ENCODE measurements at places on chromosomes 1 and 21.
A peak's percentile ranks its signal among the peaks of the same experiment; 100 is the strongest.

DNA sequence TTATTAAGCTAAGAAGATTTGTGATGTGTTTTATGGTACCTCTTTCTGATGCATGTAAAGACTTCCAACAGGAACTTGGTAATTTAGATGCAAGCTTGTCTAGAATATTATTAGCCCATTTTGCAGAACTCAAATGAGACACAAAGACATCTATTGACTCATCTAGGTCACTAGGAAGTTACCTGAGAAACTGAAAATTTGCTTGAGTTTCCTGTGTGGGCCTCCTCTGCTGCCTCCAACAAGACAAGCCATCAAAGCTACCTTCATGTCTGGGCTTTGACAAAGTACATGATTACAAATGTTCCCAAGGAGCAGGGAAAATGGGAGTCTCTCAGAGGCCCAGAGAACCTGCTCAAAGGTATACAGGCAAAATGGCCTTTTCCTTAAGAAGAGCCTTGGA, 5.6 kb downstream of the RUNX1 start:
- no peak for DNase-seq

DNA sequence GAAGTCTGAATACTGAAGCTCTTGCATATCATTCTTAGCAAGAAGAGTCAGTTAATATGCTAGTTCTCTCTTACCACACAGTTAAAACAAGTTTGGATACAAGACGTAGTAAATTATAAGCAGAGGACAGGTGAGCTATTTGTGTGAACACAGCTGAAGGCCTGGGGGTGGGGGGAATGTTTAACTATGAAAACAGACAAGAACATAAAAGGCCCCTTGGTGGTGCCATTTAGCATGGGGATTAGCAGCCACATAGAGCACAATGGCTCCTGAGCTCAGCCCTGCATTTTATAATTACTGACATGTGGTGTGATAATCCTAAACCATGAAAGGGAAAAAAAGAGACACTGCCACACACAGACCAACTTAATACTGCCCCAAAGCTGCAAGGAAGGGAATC, 94.8 kb downstream of the TGFBR3 start:
- DNase-seq, result no peak

GRCh38 chr1:65174585-65174984, 26.6 kb downstream of the AK4 start:
- peak; percentile 99 for DNase-seq

GRCh38 chr1:229015806-229016205, 255.1 kb upstream of the RAB4A start:
- no peak for DNase-seq

- peak; percentile 77 for DNase-seq
These were observed 78.6 kb downstream of the POFUT2 start for GRCh38 chr21:45209046-45209445.

DNA sequence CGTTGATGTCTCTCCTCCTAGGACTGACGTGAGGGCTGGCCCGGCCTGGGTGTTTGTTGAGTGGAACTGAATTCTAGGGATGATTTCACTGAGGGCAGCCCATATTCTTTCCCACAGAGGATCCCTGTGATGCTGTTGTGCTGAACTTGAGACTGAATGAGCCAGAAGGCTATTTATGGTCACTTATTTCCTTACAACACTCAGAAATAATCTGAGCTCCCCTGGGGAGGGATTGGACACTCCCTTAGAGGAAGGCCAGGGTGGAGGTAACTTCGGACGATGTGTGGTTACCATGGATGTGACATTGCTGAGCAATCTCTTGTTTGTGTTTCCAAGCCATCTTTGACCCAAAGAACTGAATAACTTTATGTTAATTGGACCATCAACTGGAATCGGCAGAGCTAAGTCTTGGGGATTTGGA, 5.1 kb upstream of the TMCO4 start:
- no peak for DNase-seq

DNA sequence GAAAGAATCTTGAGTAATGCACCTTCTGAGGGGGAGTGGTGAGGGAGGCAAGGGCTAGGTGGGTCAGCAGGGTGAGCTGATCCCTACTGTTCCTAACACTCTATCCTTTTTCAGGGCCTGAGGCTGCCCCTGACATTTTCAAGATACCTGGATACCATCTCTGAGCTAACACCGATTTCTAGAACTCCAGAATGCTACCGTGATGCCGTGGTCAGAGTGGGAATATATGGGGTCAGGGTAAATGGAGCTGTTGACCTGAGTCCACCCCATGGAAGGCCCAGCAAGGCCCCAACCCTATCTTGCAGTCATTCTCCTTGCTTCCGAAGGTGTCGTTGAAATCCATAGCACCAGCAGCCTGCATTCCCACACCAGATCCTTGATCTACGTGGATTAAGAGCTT, 18.0 kb upstream of the PTPRF start:
- no peak for DNase-seq

- no peak for DNase-seq
These were observed 157.8 kb downstream of the ATG4C start for GRCh38 chr1:62941780-62942179.

GRCh38 chr1:186605762-186606350, 74.4 kb downstream of the PTGS2 start:
- DNase-seq, result peak; percentile 73

DNA sequence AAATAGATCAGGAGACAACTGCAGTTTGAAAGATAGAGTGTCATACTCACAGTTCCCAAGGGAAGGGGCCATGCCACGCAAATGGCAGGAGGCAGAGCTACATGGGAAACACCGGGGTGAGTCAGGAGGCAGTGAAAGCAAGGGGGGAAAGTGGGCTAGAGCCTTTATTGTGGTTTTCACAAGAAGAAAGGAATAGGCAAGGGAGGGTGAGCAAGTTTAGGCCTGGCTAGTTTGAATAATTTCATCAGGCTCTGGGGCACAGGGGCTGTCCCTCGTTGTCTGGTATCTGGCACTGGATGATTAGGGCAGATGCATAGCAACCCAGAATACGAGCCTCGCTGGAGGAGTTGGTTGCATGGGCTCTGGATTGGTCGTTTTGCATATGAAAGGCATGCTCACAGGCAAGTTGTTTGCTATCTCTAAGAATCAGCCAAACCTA, 17.0 kb upstream of the ITLN2 start:
- no peak for DNase-seq

DNA sequence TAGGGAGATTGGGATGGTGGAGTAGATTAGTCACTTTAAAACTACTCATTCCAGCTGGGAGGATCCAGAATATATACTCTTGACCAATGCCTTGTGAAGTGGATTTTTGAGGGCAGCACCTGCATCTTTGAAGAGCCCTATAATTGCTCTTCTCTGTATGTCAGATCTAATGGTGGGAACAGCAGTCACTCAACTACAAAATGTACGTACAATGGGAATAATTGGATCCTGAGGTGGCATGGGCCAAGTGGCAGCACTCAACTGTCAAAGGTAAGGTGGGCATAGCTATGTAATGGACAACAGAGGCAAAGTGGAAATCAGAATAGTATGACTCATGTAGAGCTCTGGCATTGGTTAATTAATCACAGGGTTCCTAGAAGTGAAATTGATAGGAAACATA, 51.6 kb upstream of the KIAA0040 start:
- DNase-seq, result no peak

DNA sequence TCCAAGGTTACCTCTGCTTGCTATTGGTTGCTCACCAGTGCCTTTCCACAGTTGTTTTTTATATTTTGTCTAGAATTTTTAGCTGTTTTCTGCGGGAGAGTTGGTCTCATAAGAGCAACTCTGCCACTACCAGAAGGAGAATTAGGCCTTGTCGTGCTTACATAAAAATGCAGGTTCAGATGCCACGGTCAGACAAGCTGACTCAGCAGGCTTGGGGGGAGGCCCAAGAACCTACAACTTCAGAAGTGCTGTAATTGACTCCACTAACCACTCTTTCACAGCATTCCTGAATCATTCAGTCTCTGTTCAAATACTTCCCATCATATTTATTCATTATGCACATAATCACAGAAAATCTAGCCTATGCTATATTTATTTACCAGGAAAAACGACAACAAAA, 23.1 kb upstream of the YRDC start:
- no peak for DNase-seq

DNA sequence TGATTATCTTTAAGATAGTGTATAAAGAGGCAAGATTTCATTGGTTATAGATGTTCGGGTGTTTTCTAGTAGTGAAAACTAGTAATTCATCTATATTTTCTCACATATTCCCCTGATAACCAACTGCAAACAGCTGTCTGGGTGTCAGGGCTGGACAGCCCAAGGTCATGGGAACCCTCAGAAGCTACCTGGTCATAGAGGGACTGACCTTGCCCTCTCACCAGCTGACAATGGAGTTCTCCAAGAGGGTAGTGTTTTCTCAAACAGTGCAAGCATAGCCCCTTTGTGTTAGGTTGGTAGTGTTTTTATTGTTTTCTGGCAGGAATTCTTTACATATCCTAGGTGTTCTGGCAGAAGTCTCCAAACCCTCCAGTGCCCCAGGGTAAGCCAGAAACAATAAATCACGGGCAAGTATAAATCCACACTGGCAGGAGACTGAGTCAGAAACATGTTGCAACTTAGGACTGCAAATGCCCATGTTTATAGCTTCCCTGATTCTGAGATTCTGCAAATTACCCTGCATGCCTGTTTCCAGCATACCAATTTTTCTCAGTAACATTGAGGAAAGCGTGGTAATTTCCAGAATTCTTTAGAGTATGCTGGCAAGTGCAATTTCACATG, 82.8 kb upstream of the ATP1A1 start:
- DNase-seq, result peak; percentile 12

GRCh38 chr21:37619464-37619974, 252.9 kb downstream of the DYRK1A start:
- DNase-seq, result no peak

DNA sequence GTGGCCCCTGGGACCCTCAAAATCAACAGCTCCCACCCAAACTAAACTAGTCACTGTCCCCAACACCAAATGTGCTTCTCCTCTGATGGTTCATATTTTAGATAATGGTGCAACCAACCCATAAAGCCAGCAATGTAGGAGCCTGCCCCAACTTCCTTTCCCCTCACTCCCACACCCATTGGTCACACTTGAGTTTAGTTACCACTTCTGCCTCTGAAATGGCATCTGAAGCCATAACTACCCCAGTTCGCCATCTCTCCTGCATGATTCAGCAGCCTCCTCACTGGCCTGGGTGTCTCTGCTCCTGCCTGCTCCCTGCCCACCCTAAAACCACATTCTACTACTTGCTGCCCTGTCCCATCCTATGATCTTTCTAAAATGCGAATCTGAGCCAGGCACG, 3.4 kb upstream of the CDCP2 start:
- DNase-seq, result no peak

GRCh38 chr1:245225322-245226202, 70.8 kb downstream of the KIF26B start:
- peak; percentile 24 for DNase-seq

DNA sequence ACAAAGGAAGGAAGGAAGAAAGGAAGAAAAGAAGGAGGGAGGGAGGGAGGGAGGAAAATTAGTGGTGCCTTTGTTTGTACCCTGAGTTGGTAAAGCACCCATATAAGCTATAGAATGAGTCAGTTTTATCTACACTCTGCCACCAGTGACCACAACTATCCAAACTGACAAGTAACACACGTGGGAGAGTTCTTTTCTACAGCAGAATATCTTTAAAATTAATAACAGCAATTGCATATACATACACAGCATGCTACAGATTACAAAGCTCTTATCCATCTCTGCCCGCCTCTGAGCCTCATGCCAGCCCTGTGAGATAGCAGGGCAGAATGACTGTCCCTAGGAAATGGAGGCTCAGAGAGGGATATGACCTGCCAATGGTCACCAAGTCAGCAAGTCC, 20.3 kb downstream of the CDCP2 start:
- no peak for DNase-seq

- no peak for DNase-seq
These were observed 110.8 kb downstream of the BEND5 start for GRCh38 chr1:48665708-48666407.

- DNase-seq, result no peak
These were observed 69.9 kb upstream of the WDR26 start for GRCh38 chr1:224504297-224505041.

- DNase-seq, result no peak
These were observed 70.6 kb downstream of the TMEM53 start for GRCh38 chr1:44603718-44604117.

DNA sequence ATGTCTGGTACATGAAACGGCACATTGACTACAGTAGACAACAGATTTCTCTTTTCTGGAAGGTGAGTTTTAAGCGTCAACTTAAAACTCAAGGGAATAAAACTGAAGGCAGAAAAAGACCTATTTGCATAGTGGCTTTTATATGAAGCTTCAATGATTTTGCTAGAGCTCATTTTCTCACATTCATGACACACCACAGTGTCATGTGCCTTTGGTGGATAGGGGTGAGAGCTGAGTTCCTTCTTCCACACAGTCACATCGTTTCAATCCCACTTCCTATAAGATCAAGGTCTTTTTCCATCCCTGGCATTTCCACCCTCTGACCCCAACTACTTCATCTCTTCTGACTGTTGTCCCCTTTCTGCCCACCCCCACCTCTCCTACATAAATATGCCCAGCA, 31.0 kb downstream of the IL12RB2 start:
- no peak for DNase-seq

- DNase-seq, result peak; percentile 57
These were observed 81.4 kb downstream of the ASTN1 start for GRCh38 chr1:177082855-177083693.

DNA sequence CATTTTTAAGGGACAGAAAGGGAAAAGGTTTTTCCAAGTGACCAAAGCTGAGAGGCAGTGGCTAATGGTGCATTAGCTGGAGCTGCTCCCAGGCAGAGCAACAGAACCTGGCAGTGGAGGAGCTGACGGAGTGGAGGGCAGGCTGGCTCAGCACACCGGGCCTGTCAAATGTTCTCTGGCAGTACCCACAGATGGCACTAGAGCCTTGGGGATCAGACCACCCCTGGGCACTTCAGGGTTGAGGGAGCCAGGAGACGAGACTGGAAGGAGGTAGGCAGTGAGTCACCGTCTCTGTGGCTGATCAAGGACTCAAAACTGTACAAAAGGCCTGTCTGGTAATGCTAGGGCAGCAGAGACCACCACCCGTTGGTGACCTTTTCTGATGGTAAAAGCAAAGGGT, 121.7 kb upstream of the KIAA0040 start:
- DNase-seq, result no peak

DNA sequence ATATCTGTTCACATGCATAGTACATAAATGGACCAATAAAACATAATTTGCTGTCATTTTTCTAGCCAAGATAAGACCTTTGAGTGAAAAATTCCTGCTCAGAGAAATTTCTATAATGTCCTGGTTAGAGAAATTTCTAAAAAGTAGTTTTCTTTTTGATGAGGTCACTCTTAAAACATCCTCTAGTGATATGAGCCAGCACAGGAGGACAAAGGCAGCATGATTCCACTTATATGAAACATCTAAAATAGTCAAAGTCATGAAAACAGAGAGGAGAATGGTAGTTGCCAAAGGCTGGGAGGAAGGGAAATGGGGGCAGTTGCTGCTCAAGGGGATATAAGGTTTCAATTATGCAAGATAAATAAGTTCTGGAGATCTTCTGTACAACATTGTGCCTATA, 239.4 kb downstream of the BACH1 start:
- peak; percentile 37 for DNase-seq

All from fibroblast of mammary gland (primary cell).